ENCODE measurements at places on chromosomes 7 and 10.

- no peak for DNase-seq
These were observed 114.7 kb upstream of the CARD11 start for GRCh38 chr7:3158341-3158760.

GRCh38 chr10:37476285-37476684, 350.9 kb downstream of the ANKRD30A start:
- DNase-seq = no peak

- no peak for DNase-seq
These were observed 93.2 kb downstream of the SKIDA1 start for GRCh38 chr10:21432266-21432665.

GRCh38 chr7:148849393-148850098, 34.5 kb downstream of the EZH2 start:
- DNase-seq = no peak

DNA sequence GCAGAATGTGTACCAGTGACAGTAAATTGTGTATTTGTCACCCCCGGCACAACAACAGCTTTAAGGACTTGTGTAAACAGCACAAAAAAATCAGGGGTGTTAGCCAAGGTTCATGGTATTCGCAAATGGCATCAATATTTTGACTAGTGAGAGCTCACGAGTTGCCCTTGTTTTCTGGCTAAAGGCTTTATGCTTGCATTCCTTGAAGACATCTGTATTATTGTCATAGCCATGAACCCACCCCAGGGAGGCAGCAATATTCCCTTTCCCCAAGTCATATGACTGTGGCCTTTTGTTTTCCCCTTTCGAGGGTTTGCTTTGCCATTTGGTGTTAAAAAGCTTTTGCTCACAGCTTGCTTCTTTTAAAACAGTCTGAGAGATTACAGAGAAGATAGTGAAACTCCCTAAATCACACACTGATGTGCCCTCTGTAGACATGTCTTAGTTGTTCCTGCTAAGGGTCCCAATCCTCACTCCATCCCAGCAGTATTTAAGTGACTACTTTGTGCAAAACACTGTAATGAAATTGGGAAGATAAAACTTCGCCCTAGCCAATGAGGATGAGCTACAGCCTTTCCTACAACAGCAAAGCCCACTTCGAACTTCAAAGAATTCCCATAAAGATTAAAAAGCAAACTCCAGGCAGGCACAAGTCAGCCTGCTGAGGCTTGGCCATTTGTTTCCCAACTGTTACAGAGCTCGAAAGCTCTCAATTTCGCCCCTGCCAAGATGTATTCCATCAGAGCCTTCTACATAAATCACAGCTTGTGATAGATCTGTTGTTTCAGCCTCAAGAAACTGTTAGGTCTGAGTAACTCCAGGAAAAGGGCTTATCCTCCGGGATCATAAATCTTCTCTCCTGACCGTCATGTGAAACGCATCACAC, 172.3 kb downstream of the ADAM12 start:
- DNase-seq = no peak

DNA sequence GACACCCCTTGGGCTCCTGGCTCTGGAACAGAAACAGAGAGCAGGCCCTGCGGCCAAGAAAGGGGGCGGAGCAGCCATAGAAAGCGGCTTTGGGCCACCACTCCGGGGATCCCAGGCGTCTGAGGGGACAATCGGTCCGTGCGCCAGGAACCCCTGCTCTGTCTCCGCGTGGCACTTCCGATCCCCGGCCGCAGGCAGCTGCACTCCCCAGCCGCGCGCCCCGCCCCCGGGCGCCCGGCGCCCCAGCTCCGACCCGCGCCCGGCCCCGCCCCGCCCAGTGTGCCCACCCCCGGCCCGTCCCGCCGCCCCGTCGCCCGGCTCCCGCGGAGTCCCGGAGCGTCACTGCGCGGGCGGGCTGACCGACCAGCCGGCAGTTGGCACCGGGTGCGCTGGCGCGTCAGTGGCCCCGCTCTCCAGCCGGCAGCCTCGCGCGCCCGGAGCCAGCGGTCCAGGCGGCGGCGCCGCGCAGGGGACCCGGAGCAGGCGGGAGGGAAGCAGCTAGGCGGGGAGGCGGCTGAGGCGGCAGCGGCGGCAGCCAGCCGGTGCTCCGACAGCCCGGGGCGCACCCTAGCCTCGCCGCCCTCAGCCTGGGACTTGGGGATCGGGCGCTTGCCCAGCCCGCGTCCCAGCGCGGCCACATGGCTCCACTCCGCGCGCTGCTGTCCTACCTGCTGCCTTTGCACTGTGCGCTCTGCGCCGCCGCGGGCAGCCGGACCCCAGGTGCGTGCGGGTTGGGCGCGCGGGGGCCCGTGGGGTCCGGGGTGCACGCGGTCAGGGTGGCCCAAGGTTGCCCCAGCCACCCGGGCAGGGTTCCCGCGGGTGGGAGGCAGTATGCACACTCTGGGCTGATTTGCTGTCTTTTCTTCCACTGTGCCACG, at the start of gene ADAMTS14:
Gene ADAMTS14, plus strand, starts transcription at position 342 of the 878 bp plus-strand sequence. Its CDS starts 297 bp downstream, at position 639.
- DNase-seq = no peak

All from NCI-H2029 (cell line).